Astrocyte (in vitro differentiated cells and primary cell): ENCODE measurements at places on chromosomes 16 and 17. TPM values are rescaled to one million over a fixed set of nuclear protein-coding genes. Genes with fewer than 3 reads are reported as not detected.

- H3K4me1 ChIP-seq, result no peaks in the 10 kb centered on the region
- H3K27me3 ChIP-seq, result no peaks in the 10 kb centered on the region
- H3K36me3 ChIP-seq, result peaks cover 40% of the 10 kb centered on the region
- H3K4me3 ChIP-seq, result no peak overlapping the region
- no peak overlapping the region for H3K27ac ChIP-seq
Observed at GRCh38 chr17:63420868-63421680, 25.0 kb downstream of the CYB561 start.

ABCC3 gene
- total RNA-seq, result 0.41 and 0.55 TPM in 2 replicates

GRCh38 chr16:73915935-73916334 lies 380.7 kb upstream of the PSMD7 start:
- no peak overlapping the region for H3K27ac ChIP-seq
- H3K4me3 ChIP-seq, result no peak overlapping the region
- no peaks in the 10 kb centered on the region for H3K27me3 ChIP-seq
- no peaks in the 10 kb centered on the region for H3K36me3 ChIP-seq

- no peak overlapping the region for H3K27ac ChIP-seq
- H3K4me1 ChIP-seq, result no peaks in the 10 kb centered on the region
- H3K27me3 ChIP-seq, result no peaks in the 10 kb centered on the region
- H3K36me3 ChIP-seq, result no peaks in the 10 kb centered on the region
- no peak overlapping the region for H3K4me3 ChIP-seq
Observed at GRCh38 chr17:76432712-76433336, 20.1 kb downstream of the UBE2O start.

TEKT3 gene
- total RNA-seq, result not detected in 2 replicates

- H3K4me3 ChIP-seq, result peak within 1 kb of the TSS; percentile 75
- H3K27me3 ChIP-seq, result no peaks in the 10 kb centered on the region
- H3K36me3 ChIP-seq, result no peaks in the 10 kb centered on the region
- H3K27ac ChIP-seq, result peak within 1 kb of the TSS; percentile 90
- DNase-seq, result peak; percentile 7
- peaks cover 23% of the 10 kb centered on the region for H3K4me1 ChIP-seq
Observed at GRCh38 chr16:57735755-57736418, at the start of gene KATNB1. TSS of gene KATNB1 (plus strand) at chr16:57735770. CDS start at chr16:57737244, 1,474 bp downstream.
